ENCODE measurements at places on chromosomes 7 and 10. TPM values are rescaled to one million over a fixed set of nuclear protein-coding genes. Genes with fewer than 3 reads are reported as not detected.

Gene GRID2IP
- not detected for total RNA-seq

Gene LRMDA
- total RNA-seq = 4.2 TPM

Gene EBF3
- total RNA-seq = 0.15 TPM

Gene STEAP4
- total RNA-seq = 0.01 TPM

Gene SUGCT
- 1.2 TPM for total RNA-seq
